ENCODE measurements at places on chromosomes 5 and 9.

- no peak for DNase-seq
Measured at GRCh38 chr5:56169281-56169680, 63.8 kb downstream of the ANKRD55 start.

GRCh38 chr5:102975045-102975444, 144.9 kb downstream of the GIN1 start:
- DNase-seq, result peak; percentile 61

GRCh38 chr5:139091439-139092156, 106.6 kb downstream of the SIL1 start:
- peak; percentile 55 for DNase-seq

GRCh38 chr5:134571693-134572405, 46.4 kb downstream of the JADE2 start:
- DNase-seq, result no peak

- DNase-seq, result peak; percentile 80
Measured at GRCh38 chr9:34158362-34158869, 20.4 kb upstream of the UBAP1 start.

DNA sequence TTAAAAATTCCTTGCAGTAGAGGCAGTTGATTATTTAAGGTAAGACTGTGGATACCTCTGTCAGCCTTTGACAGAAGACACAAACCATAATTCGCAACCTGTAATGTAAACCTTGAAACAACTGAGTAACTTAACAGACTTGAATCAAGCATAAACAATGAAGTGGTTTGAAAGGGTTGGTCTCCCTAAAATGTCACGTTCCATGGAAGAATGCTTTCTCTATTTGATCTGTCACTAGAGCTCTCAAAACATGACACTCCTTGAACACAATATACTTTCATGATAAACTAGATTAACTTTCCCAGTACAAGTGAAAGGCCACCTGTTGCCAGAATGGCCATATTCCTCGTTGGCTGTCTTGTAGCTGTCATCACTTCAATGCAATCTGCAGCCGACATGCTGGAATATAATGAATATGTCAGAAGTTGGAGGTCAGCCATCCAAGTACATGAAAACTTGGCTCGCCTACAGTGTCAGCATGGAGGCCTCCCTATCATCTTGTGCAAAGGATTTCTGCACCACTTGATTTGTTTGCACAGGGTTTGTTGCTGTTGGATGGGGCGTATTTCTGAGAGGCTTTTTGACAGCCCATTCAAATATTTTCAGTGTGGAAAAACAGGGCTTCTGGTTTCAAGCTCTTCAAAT, 228.0 kb downstream of the TLE4 start:
- DNase-seq, result no peak

DNA sequence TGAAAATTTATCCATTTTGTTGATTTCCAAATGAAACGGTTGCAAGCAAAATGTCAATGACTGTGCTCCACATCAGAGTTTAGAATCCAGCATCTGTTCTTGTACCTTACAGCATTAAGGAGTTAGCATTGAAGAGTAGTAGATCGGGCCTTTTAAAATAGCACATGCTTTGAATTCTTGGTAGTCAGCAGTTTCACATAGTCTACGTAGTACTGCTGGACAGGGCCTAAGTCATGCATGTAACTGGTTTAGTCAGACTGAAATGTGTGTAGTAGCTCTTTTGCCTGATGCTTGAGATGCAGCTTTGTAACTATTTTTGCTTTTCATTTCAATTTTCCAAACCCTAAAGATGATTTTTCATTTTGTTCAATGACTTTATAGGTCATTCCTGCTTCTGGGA, 19.8 kb downstream of the LECT2 start:
- no peak for DNase-seq

DNA sequence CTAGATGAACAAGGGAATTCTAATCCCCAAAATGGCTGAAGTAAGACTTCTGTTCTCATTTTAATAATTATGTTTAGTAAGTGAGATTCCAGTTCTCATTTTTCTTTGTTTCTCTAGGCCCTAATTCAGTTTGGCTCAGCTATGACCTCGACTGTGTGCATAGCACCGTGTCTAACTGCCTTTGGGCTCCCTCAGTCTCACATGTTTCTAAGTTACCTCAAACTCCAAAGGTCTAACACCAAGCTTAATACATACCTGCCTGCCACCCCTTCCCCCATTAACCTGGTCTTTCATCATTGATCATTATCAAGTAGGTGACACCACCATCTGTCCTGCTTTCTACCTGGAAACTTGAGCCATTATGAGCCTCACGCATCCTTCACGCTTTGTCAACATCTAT, 273.2 kb downstream of the SAXO1 start:
- no peak for DNase-seq

DNA sequence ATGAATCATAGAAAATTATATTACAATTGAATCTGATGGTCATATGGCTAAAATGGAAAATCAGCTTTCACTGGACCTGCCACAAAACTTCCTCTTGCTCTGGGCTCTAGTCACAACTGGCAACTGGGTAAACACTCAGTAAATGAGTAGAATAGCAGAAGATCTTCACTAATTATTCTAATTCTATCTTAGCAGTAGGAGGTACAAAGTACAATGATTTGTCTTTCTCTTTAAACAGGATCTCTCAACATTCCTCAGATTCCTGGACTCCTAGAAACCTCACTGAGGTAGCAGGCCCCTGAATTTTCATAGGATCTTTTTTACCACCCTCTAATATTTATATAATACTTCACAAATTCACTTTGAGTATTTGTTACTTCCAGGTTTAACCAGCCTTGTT, 239.9 kb upstream of the SMARCA2 start:
- DNase-seq, result no peak

- DNase-seq, result no peak
Measured at GRCh38 chr9:116937361-116937760, 250.3 kb downstream of the TRIM32 start.

GRCh38 chr9:81259896-81260295, 429.5 kb downstream of the TLE1 start:
- DNase-seq, result no peak

- no peak for DNase-seq
Measured at GRCh38 chr9:73807952-73808351, 656.3 kb downstream of the ANXA1 start.

GRCh38 chr5:119368238-119368630, 12.4 kb downstream of the TNFAIP8 start:
- DNase-seq, result no peak

GRCh38 chr5:145586661-145587307, 248.4 kb downstream of the PRELID2 start:
- no peak for DNase-seq

DNA sequence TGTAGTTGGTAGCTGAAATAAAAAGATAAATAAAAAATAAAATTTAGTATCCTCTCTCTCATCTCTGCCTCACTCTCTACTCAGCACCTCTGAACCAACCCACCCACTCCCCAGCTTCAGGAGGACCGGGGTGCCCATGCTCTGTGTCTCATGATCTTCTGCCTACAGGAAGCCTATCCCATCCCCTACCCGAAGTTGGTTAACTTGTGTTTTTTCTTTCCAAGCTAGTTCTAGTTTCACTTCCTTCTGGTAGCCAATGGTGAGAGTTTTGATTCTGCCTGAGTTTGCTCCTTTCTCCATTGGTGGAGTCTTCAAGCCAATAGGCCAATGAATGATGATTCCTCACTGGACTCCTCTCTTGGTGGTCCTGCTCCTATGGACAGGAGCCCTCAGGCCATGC, 32.1 kb downstream of the SNX24 start:
- no peak for DNase-seq

- DNase-seq, result no peak
Measured at GRCh38 chr5:142777099-142777498, 6.9 kb downstream of the ARHGAP26 start.

DNA sequence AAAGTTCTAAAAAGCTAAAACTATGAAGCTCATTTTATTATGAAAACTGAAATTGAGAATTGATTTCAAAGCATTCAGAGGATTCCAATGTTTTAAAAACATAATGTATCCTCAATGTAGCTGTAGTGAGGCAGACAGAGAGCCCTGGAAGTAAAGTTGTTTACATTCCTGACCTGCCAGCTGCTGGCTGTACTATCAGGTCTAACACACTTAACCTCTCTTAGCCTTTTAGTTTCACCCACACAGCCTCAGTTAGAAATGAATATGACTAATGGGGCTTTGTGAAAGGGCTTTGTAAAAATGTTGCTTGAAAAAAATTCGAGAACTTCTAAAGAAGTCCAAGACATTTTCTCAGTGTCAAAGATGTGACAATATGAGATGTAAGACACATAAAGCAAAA, 122.6 kb downstream of the FBXL17 start:
- no peak for DNase-seq

DNA sequence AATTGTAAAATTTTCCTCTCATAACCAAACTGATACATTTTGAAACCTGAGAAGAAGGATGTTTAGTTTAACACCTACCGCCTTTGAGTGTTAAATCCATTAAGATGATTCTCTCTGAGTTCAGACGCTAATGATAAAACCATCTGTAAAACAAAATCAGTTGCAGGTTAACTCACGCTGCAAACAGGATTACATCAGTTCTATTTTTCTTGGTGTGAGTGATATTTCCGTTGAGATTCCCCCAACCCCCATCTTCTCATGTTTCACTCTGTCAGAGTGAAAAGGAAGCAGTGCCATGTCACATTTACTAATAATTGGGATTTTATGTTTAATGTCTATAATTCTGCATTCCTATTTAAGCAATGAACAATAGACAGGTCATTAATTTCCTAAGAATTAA, 146.5 kb downstream of the FANCC start:
- no peak for DNase-seq

- peak; percentile 53 for DNase-seq
Measured at GRCh38 chr5:131488463-131488862, 146.6 kb downstream of the RAPGEF6 start.

- DNase-seq, result peak; percentile 2
Measured at GRCh38 chr5:123720955-123721354, 209.0 kb downstream of the CSNK1G3 start.

- no peak for DNase-seq
Measured at GRCh38 chr5:78813906-78814530, 165.4 kb upstream of the LHFPL2 start.

DNA sequence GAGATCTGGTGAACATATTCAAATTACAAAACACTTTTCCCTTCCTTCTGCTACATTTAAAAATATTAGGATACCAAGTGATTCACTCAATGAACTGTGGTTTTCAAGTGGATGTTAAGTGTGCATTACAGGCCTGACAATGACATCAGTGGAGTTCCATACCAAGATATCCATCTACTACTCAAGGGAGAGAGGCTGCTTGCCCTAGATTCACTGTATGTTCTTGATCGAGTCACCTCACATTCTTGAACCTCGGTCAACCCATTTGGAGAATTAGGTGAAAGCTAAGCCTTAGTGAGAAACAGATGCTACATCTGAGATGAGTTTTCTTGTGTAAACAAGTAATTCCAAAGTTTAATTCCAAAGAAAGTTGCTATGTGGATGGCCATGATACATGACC, 142.2 kb downstream of the FGF10 start:
- DNase-seq, result no peak

DNA sequence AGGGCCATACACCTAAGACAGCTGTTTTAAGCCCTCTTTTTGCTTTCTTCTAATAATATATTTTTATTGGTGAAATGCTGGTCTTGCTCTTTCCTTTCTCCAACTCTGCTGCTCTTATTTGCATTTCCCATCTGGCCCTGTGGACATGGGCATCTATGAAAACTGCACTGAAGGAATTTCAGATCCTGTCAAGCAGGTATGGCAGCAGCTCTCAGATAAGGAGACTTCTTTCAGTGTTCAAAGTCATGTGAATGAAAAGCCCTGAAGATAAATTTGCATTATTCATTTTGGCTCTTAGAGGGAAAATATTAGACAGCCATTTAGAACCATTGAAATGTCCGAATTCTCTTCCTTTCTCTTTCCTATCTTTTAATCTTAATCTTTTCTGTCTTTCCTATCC, 668.0 kb upstream of the RIOK2 start:
- no peak for DNase-seq

DNA sequence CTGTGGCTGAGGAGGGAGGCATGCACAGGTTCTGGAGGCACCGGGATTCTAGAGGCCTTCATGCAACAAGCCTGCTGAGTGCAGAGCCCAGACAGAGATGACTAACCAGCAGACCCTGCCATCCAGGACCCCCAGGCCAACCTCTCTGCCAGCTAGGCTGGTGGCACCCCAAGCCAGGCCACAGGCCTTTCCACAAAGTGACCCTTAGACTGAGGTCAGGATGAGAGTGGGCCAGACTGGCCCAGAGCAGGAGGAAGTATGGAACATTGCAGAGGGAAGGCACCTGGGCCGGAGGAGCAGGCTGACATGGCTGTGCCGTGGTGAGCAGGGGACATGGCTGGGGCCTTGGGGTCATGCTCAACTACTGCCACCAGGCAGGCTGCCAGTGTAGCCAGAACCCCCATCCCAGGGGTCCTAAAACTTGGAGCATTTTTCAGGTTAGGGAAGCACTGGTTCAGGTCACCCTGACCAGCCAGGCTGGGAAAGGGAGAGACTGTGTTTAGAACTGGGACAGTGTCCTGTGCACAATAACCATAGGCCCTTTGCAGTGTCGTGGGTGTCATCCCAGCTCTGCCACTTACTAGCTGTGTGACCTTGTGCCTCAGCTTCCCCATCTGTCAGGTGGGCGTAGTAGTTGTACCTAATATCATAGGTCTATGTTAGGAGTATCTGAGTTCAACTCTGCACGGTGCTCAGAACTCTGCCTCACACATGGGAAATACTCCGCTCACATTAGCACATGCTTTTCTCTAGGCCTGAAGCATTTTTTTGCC, 17.3 kb downstream of the TCF7 start:
- no peak for DNase-seq

DNA sequence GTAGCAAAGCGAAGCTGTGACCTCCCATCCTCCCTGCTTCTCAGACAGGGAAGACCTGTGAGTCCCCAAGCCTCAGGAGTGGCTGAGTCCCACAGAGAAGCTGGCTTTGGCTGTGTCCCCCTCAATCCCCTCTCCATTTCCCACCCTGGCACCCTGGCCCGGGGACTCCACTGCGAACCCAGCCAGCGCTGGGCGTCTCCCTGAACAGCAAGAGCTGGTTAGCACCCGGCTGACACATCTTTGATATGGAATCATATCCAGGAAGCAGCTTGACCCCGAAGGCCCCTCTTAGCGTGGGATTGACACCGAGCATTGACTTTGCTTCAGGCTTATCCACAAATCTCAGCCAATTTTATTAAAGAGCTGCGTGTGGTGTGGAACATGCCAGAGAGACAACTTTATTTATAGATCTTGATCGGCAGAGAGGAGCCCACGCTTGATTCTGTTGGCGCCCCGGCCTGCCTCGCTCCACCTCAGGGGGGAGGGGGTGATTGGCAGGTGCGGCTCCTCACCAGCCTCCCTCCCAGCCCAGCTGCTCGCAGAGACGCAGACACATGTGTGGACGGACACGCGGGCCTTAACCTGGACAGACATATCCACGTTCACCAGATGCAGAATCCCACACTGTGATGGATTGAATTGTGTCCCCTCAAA, 120.7 kb upstream of the MVB12B start:
- no peak for DNase-seq
